ENCODE measurements at places on chromosomes 6 and 20. TPM values are rescaled to one million over a fixed set of nuclear protein-coding genes. Genes with fewer than 3 reads are reported as not detected.

ME1 gene
- 17.0 TPM for total RNA-seq

ABHD16B gene
- total RNA-seq, result not detected

CST2 gene
- total RNA-seq, result not detected

HLA-DQA1 gene
- not detected for total RNA-seq

PHACTR3 gene
- not detected for total RNA-seq

SKIC2 gene
- 42.8 TPM for total RNA-seq

SLC17A2 gene
- not detected for total RNA-seq

ARID1B gene
- 47.7 TPM for total RNA-seq

ANKRD66 gene
- total RNA-seq, result not detected

GPX5 gene
- not detected for total RNA-seq

SNX3 gene
- total RNA-seq, result 266 TPM

SASH1 gene
- total RNA-seq, result 60.2 TPM

MOG gene
- total RNA-seq, result not detected

EFCAB8 gene
- not detected for total RNA-seq

ZC2HC1B gene
- not detected for total RNA-seq

OR2B6 gene
- not detected for total RNA-seq

TP53TG5 gene
- not detected for total RNA-seq

TRAPPC3L gene
- total RNA-seq, result not detected

TMEM74B gene
- not detected for total RNA-seq

NHSL1 gene
- 17.8 TPM for total RNA-seq

SLC16A10 gene
- not detected for total RNA-seq

SPATA25 gene
- total RNA-seq, result 2.1 TPM

MICB gene
- total RNA-seq, result 3.4 TPM

ATP6V1G2 gene
- total RNA-seq, result 3.8 TPM

PAQR8 gene
- 3.5 TPM for total RNA-seq

XKR7 gene
- total RNA-seq, result not detected

LGSN gene
- not detected for total RNA-seq
